ENCODE measurements at places on chromosomes 3 and 15. TPM values are rescaled to one million over a fixed set of nuclear protein-coding genes. Genes with fewer than 3 reads are reported as not detected.

P2RY14 gene
- 3.5 TPM for total RNA-seq

DNA sequence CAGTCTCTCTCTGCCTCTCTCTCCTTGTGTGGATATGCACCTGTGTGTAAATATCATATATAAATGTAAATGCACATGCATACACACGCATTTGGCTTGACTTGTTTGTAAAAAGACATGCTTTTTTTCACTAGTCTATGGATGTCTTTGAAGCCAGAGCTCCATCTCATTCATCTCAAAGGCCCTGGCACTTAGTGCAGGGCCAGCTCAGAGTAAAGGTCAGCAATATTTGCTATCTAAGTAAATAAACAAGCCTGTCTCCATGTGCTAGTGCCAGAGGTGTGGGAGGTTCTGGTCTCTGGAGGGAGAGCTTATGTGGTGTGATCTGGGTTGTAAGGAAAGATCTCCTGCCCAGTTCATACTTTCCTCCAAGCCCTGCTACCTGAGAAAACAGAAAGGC is 5.6 kb downstream of the CLSTN2 start:
- no peak for DNase-seq

GRCh38 chr15:85587707-85588411 is 206.9 kb downstream of the KLHL25 start:
- DNase-seq, result no peak

GRCh38 chr3:34268032-34268709 is 469.7 kb downstream of the PDCD6IP start:
- no peak for DNase-seq

GRCh38 chr15:51649659-51650521 is 27.3 kb upstream of the DMXL2 start:
- DNase-seq, result no peak

MRPS25 gene
- 48.8 TPM for total RNA-seq

TAMM41 gene
- 31.9 TPM for total RNA-seq

NEK4 gene
- total RNA-seq, result 17.4 TPM

DNA sequence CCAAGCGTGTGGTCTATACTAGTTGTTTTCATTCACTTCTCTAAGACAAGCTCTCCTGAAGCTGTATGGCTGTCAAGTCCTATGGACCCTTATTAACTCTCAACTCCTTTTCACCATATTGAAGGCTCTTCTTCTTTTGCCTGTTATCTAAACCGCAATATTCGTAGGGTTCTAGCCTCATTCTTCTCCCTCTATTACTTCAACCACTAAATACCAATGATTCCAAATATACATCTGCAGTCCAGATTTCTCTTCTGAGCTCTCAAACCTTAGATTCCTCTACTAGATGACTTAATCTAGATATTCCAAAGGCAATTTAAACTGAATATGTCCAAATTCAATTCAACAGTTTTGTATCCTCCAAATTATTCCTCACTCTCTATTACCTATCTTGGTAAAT is 24.6 kb downstream of the AQR start:
- no peak for DNase-seq

- DNase-seq, result no peak
These were observed 123.8 kb downstream of the TNIK start for GRCh38 chr3:171336406-171336805.

ADPRH gene
- total RNA-seq, result 16.5 TPM

Data from spleen (tissue), 13 donors.